H1 (cell line): ENCODE measurements at places on chromosomes 4 and X. TPM values are rescaled to one million over a fixed set of nuclear protein-coding genes. Genes with fewer than 3 reads are reported as not detected.

AMOT gene
- polyA plus RNA-seq: 2.3 and 3.3 TPM in 2 replicates

TRIM61 gene
- polyA plus RNA-seq: 0.05 and 0.18 TPM in 2 replicates

PF4V1 gene
- polyA plus RNA-seq: not detected in 2 replicates

STATH gene
- polyA plus RNA-seq: not detected in 2 replicates

FAAH2 gene
- polyA plus RNA-seq: 2.0 and 3.6 TPM in 2 replicates

GPRASP2 gene
- 8.0 and 8.2 TPM in 2 replicates for polyA plus RNA-seq

SLC9B1 gene
- polyA plus RNA-seq: 0.08 and 0.25 TPM in 2 replicates

GAGE1 gene
- polyA plus RNA-seq: not detected in 2 replicates

PAK3 gene
- polyA plus RNA-seq: 0.80 and 0.88 TPM in 2 replicates

DNA sequence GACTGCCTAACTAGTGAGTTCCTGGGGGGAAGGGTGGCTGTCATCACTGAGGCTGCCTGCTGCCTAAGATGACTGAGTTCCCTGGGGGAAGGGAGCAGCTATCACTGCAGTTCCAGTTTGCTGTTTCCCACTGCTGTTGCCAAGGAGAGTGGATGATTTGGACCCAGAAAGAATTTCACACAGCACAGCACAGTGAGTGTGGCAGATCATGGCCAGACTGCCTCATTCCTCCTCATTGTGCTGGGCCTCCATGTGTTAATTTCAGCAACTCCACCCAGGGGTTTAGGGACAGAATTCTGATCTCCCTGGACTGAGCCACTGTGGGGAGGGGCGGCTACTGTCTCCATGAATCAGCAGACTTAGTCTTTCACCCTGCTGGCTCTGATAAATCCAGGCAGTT is 125.0 kb downstream of the TEX13C start:
- no peaks in the 10 kb centered on the region for H3K36me3 ChIP-seq
- no peak overlapping the region for H3K4me3 ChIP-seq
- H3K27ac ChIP-seq: no peak overlapping the region
- H3K27me3 ChIP-seq: no peaks in the 10 kb centered on the region
- DNase-seq: no peak

GRCh38 chrX:111270339-111270738 is at the start of gene CAPN6:
TSS of gene CAPN6 (minus strand) at chrX:111270483. CDS start at chrX:111263936, 6,547 bp downstream.
- peak; percentile 43 for DNase-seq
- H3K36me3 ChIP-seq: no peaks in the 10 kb centered on the region
- peaks cover 6% of the 10 kb centered on the region; the same call in 1 of the 2 replicates for H3K4me1 ChIP-seq
- H3K4me3 ChIP-seq: peak within 1 kb of the TSS; percentile 38
- H3K27me3 ChIP-seq: no peaks in the 10 kb centered on the region
- H3K27ac ChIP-seq: no peak within 1 kb of the TSS

DNA sequence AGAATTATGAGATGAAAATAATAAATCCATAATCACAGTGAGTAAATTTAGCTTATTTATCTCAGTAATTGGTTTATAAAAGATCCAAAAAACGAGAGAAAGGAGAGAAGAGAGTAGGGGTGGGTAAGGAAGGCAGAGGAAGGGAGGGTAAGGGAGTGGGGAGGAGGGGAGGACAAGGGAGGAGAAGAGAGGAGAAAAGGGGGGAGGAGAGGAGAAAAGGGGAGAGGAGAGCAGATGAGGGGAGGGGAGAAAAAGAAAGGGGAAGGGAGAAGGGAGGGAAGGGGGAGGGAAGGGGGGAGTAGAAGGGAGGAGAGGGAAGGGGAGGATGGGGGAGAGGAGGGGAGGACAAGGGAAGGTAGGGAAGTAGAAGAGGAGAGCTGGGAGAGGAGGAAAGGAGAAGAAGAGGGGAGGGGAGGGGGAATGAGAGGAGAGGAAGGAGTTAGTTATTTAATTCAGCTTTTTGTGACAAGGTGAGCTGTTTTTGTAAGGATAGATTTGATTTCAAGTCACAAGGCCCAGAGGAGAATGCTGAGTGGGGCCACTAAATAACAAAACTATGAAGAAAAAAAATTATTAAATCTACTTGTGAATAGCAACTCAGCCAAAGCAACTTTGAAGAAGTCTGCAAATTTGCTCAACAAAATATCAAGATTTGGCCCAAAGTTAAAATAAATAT is 454.3 kb downstream of the ARAP2 start:
- no peaks in the 10 kb centered on the region for H3K27me3 ChIP-seq
- no peak for DNase-seq
- H3K4me1 ChIP-seq: no peaks in the 10 kb centered on the region
- no peak overlapping the region for H3K4me3 ChIP-seq
- no peak overlapping the region for H3K27ac ChIP-seq

DNA sequence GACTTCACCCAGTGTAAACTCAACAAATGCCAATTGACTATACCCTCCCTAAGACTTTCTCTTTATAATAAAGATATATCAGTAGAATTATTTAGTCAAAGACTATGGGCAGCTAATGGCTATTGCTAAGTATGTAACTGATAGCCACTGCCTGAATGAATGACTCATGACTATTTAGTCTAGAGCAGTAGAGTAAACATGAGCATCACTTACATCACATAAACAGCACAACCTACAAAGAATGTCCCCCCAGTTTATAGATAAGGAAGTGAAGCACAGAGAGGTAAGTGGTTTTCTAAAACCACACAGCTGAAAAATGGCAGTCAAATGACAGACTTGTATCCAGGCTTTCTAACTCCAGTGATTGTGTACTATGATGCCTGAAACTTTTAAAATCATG is 507.0 kb downstream of the PPARGC1A start:
- DNase-seq: no peak
- H3K36me3 ChIP-seq: no peaks in the 10 kb centered on the region
- H3K27me3 ChIP-seq: no peaks in the 10 kb centered on the region
- no peak overlapping the region for H3K27ac ChIP-seq
- no peak overlapping the region for H3K4me3 ChIP-seq
- no peaks in the 10 kb centered on the region for H3K4me1 ChIP-seq

GRCh38 chr4:2253160-2254084 is 8.5 kb downstream of the MXD4 start:
- DNase-seq: no peak
- H3K4me3 ChIP-seq: no peak overlapping the region
- H3K36me3 ChIP-seq: peaks cover 5% of the 10 kb centered on the region; the same call in 1 of the 2 replicates
- no peaks in the 10 kb centered on the region for H3K27me3 ChIP-seq

DNA sequence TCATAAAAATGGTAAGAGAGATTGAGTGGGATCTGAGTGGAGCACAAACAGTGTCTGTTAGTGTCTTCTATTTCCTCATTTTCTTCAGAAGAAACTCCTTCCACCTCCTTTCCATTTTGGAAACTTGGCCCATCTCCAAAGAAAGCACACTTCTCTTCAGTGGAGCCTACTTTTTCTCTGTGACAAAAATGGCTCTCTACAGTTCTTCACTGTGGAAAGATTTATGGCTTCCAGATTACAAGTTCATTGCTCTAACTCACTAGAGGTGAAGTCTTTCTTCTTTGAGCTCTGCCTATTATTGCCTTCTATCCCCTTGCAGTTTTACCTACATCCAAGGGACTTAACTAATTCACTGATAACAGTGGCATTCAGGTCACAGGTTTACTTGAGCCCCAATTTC is 325.8 kb downstream of the ANTXR2 start:
- H3K4me1 ChIP-seq: no peaks in the 10 kb centered on the region
- no peaks in the 10 kb centered on the region for H3K36me3 ChIP-seq
- no peak overlapping the region for H3K27ac ChIP-seq
- no peak overlapping the region for H3K4me3 ChIP-seq

DNA sequence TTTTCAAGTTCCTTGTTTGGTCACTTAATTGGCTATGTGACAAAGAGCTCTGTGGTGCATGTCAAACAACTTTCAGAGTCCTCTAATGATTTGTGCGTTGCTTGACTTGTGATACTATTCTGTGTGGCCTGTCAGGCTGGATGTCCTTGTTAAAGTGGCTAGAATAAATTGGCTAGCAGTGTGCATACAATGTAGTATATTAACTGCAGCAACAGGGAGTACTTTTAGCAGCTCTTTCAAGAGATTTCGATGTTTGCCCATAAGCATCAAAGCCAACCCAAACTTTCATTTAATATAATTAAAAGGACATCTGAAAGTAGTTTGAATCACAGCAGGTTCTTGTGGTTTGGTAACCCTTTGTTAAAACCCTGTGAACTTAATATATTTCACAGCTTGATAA is 718.9 kb downstream of the ADGRL3 start:
- DNase-seq: no peak
- H3K4me1 ChIP-seq: peaks cover 18% of the 10 kb centered on the region; the same call in 1 of the 2 replicates
- no peak overlapping the region for H3K27ac ChIP-seq

DNA sequence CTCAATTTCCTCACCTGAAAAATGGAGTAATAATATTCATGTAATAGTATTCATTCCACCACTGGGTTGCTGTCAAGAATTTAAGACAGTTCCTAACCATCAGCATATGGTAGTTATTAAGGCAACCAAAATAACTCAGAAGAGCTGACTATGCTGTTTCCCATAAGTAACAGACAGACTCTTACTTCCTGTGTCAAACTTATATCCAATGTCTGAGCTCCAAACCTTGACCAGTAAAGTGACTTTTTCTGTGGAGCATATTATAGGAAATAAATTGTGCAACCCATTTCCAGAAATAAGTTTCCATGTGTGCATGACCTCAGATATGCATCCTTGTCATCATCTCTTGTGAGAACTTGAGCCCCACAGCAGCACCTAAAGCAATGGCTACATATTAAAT is 78.8 kb downstream of the HADH start:
- H3K4me3 ChIP-seq: no peak overlapping the region
- no peak for DNase-seq
- no peaks in the 10 kb centered on the region for H3K27me3 ChIP-seq
- no peaks in the 10 kb centered on the region; the same call in 1 of the 2 replicates for H3K36me3 ChIP-seq
- no peak overlapping the region for H3K27ac ChIP-seq
- no peaks in the 10 kb centered on the region for H3K4me1 ChIP-seq

DNA sequence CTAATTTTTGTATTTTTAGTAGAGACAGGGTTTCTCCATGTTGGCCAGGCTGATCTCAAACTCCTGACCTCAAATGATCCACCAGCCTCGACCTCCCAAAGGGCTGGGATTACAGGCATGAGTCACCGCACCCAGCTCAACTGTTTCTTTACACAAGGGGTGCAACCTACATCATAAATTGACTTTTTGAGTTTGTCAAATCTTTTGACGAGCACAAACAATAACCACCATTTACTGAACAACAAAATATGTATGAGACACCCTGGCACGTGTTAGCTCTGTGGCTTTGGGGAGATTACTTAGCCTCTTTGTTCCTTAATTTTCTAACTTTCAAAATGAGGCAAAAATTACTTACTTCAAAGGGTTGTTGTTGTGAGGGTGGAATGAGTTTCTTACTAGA is 23.5 kb upstream of the SLC34A2 start:
- H3K27ac ChIP-seq: no peak overlapping the region
- no peaks in the 10 kb centered on the region for H3K4me1 ChIP-seq
- no peak for DNase-seq
- no peaks in the 10 kb centered on the region for H3K27me3 ChIP-seq

DNA sequence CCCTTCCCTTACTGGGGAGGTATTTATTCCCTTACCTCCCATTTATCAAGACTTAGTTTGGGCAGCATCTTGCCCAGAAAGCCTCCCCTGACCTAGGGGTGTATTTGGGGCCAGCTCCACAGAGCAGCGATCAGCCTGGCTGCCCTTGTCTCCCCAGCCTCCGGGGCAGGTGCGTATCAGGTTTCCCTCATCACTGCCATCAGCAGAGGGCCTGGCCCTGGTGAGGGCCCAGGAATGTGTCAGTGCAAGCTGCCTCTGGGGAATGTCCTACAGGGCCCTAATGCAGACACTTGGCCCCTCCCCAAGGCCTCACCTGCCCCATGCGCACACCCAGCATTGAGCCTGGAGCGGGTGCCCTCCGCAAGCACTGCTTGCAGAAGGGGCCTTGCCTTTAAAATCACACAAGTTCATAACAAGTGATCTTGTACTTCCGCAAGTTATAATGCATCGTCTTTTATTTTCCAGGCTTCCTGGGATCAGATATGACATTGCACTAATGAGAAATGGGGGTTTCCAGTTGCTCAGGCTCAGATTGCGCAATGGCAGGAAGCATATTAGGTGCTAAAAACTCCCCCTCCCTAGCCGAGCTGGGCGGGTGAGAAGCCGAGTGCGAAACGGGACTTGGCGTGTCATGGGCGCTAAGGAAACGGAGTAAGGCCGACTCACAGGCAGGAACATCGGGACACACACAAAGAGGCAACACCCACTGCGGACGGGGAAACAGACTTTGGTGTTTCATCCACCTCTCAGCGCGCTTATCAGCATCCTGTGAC is 25.4 kb upstream of the AFAP1 start:
- no peak for DNase-seq
- H3K27me3 ChIP-seq: no peaks in the 10 kb centered on the region
- H3K27ac ChIP-seq: no peak overlapping the region
- H3K4me1 ChIP-seq: peaks cover 10% of the 10 kb centered on the region

GRCh38 chr4:772776-773175 is 53.2 kb downstream of the CPLX1 start:
- DNase-seq: no peak
- H3K27ac ChIP-seq: no peak overlapping the region; the same call in 1 of the 2 replicates
- peaks cover 5% of the 10 kb centered on the region for H3K36me3 ChIP-seq
- H3K4me1 ChIP-seq: peaks cover 3% of the 10 kb centered on the region; the same call in 1 of the 2 replicates
- no peaks in the 10 kb centered on the region for H3K27me3 ChIP-seq

DNA sequence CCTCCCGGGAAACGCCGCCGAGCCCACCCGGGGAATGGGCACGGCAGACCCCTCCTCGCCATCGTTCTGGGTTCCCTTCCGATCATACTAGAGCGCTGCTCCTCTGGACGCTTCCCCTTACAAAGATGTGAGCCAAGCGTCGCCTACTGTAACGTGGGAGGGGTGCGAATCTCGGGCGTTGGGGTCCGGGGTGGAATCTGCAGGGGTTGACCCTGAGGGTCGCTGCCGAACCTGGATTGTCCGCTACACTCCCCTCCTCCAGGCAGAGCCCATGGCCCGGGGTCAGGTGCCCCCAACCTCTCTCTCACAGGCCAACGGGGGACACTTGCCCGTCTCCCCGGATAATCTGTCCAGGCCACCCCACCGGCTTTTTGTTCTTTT is 13.8 kb downstream of the BCOR start:
- no peak overlapping the region for H3K27ac ChIP-seq
- no peaks in the 10 kb centered on the region for H3K36me3 ChIP-seq
- H3K27me3 ChIP-seq: no peaks in the 10 kb centered on the region
- peaks cover 57% of the 10 kb centered on the region for H3K4me1 ChIP-seq
- peak overlapping the region; percentile 27 for H3K4me3 ChIP-seq

GRCh38 chr4:6183740-6184139 is 16.6 kb downstream of the JAKMIP1 start:
- no peak for DNase-seq
- H3K36me3 ChIP-seq: no peaks in the 10 kb centered on the region
- no peak overlapping the region for H3K4me3 ChIP-seq
- H3K27me3 ChIP-seq: no peaks in the 10 kb centered on the region
- H3K27ac ChIP-seq: no peak overlapping the region

- H3K27me3 ChIP-seq: peaks cover 54% of the 10 kb centered on the region
- H3K4me3 ChIP-seq: no peak overlapping the region
- H3K36me3 ChIP-seq: no peaks in the 10 kb centered on the region
- no peak overlapping the region for H3K27ac ChIP-seq
- DNase-seq: no peak
- no peaks in the 10 kb centered on the region for H3K4me1 ChIP-seq
These were observed 178.1 kb downstream of the MAML3 start for GRCh38 chr4:139975830-139976272.

- no peak overlapping the region for H3K27ac ChIP-seq
- H3K4me3 ChIP-seq: no peak overlapping the region
- no peaks in the 10 kb centered on the region for H3K36me3 ChIP-seq
- no peaks in the 10 kb centered on the region for H3K27me3 ChIP-seq
- no peak for DNase-seq
- H3K4me1 ChIP-seq: no peaks in the 10 kb centered on the region
These were observed 60.5 kb upstream of the IL15 start for GRCh38 chr4:141575884-141576283.

GRCh38 chr4:98778206-98778605 is 119.8 kb upstream of the TSPAN5 start:
- H3K4me3 ChIP-seq: no peak overlapping the region
- no peak overlapping the region for H3K27ac ChIP-seq
- no peaks in the 10 kb centered on the region for H3K36me3 ChIP-seq
- no peaks in the 10 kb centered on the region for H3K27me3 ChIP-seq
